Left ventricle myocardium inferior (tissue), 1 donor: ENCODE measurements at places on chromosomes 4 and X.

DNA sequence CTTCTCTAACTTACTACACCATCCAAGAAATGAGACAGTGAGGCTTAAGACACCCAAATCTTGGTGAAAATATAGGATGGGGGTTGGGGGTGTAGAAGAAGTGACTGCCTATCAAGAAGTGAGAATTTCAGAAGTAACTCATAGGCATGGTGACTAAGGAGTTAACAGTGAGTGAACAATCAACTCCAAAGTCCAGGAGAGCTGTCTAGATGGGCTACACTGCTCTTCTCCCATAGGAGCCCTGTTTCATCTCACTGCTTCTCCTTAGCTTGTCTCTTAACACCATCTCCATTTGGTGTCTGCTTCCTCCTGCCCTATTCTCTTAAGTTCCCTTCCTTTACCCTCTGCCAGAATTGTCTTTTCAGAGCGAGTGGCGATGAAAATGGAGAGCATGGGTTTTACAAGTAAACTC is 22.7 kb downstream of the FABP2 start:
- H3K4me1 ChIP-seq = peaks cover 68% of the 10 kb centered on the region
- peak overlapping the region; percentile 90 for H3K4me3 ChIP-seq
- peak overlapping the region; percentile 98 for H3K27ac ChIP-seq
- peaks cover 39% of the 10 kb centered on the region for H3K36me3 ChIP-seq
- H3K27me3 ChIP-seq = no peaks in the 10 kb centered on the region

GRCh38 chr4:5632066-5632440 is 76.3 kb downstream of the EVC2 start:
- DNase-seq = no peak
- no peak overlapping the region for H3K4me3 ChIP-seq
- H3K4me1 ChIP-seq = peaks cover 6% of the 10 kb centered on the region
- H3K27ac ChIP-seq = no peak overlapping the region
- no peaks in the 10 kb centered on the region for H3K27me3 ChIP-seq

GRCh38 chr4:81196126-81196650 is 18.8 kb downstream of the PRKG2 start:
- H3K4me1 ChIP-seq = no peaks in the 10 kb centered on the region
- no peak overlapping the region for H3K27ac ChIP-seq
- H3K4me3 ChIP-seq = no peak overlapping the region
- no peaks in the 10 kb centered on the region for H3K36me3 ChIP-seq

DNA sequence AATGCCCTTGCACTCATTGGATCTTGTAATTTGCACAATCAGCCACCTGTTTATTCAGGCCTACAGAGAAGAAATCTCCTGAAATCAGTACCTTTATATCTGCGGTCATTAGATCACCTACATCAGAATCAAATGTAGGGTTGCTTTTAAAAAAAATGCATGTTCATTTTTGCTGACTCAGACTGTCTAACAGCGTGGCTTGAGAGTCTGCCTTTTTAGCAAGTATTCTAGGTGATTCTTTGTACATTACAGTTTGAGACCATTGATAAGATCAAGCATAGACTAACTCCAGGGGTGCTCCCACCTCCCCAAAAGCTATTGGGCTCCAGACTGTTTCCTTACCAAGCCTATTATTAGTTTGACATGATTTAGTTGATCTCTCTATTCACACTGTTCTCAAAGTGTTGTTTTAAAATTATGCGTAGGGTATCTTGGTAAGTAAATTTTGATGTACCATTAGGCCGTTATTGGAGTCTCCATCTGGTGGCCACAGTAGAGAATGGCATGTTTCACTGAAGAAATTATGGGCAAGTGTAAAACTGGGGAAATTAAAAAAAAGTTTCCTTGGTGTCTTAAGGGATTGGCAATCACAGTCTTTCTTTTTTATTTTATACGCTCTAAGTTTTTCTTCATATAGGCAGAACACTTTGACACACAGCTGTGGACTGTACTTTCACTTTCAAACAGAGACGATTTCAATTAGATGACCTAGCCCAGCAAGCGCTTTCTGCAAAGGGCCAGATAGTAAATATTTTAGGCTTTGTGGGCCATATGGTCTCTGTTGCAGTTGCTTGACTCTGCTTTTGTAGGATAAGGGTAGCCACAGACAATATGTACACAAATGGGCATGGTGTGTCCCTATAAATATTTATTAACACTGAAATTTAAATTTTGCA is 33.7 kb upstream of the MSL3 start:
- no peaks in the 10 kb centered on the region for H3K27me3 ChIP-seq
- no peak for DNase-seq
- H3K36me3 ChIP-seq = no peaks in the 10 kb centered on the region
- no peak overlapping the region for H3K4me3 ChIP-seq
- no peak overlapping the region for H3K27ac ChIP-seq

GRCh38 chr4:159420162-159421057 is 317.5 kb downstream of the RAPGEF2 start:
- H3K4me3 ChIP-seq = no peak overlapping the region
- H3K27ac ChIP-seq = no peak overlapping the region
- no peaks in the 10 kb centered on the region for H3K27me3 ChIP-seq
- no peak for DNase-seq
- peaks cover 5% of the 10 kb centered on the region for H3K36me3 ChIP-seq

DNA sequence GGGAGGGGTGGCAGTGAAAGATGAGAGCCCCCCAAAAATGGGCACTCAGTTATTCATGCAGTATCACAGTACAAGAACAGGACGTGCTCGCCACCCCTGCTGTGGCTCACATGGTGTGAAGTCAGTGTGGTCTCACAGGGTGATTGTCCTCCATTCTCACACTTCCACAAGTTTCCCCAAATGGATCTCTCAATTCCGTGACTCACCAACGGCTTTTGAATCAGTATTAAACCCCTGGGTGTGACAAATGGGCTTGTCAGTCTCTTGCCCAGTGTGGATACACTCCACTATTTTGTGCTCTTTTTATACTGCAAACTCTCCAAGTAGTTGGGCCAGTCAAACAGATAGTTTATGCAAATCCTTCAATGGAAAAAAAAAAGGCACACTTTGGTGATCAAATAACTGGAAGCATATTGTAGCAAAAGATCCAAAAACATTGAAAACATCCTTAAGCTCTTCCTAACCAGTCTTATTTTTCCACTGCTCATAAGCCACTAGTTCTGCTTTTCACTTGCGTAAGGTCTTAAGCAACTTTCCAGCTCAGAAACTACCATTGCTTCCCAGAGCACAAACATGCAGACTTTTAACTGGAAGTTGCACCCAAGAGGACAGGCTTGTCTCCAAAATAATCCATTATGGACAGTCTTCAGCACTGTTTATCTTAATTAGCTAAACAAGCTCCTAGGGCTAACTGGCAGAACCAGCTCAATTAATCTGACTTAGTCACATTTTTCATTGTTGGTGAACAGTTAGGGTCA is 365.7 kb downstream of the PPP3CA start:
- no peak overlapping the region for H3K4me3 ChIP-seq
- no peaks in the 10 kb centered on the region for H3K27me3 ChIP-seq
- no peak overlapping the region for H3K27ac ChIP-seq
- H3K4me1 ChIP-seq = peaks cover 31% of the 10 kb centered on the region
- no peaks in the 10 kb centered on the region for H3K36me3 ChIP-seq
- DNase-seq = no peak

- H3K4me3 ChIP-seq = peak overlapping the region; percentile 74
- no peaks in the 10 kb centered on the region for H3K27me3 ChIP-seq
- H3K27ac ChIP-seq = peak overlapping the region; percentile 97
Observed at GRCh38 chrX:40175511-40176350, 78.0 kb upstream of the BCOR start.

DNA sequence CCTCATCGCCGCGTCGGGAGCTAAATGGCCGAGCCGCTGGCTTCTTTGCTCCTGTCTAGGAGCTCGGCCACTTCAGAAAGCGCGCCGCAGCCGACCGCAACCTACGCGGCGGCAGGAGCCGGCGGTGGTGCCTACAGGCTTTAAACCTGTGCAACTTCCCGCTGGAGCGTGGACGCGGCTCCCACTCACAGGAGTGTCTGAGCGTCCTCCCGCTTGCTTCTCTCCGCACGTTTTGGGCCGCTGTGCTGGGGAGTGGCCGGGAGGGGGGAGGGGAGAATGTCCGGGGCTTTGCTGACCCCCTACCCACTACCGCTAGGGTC is 1.0 kb downstream of the NHSL2 start:
- peaks cover 8% of the 10 kb centered on the region for H3K4me1 ChIP-seq
- H3K36me3 ChIP-seq = no peaks in the 10 kb centered on the region
- H3K27me3 ChIP-seq = peaks cover 46% of the 10 kb centered on the region
- DNase-seq = no peak

DNA sequence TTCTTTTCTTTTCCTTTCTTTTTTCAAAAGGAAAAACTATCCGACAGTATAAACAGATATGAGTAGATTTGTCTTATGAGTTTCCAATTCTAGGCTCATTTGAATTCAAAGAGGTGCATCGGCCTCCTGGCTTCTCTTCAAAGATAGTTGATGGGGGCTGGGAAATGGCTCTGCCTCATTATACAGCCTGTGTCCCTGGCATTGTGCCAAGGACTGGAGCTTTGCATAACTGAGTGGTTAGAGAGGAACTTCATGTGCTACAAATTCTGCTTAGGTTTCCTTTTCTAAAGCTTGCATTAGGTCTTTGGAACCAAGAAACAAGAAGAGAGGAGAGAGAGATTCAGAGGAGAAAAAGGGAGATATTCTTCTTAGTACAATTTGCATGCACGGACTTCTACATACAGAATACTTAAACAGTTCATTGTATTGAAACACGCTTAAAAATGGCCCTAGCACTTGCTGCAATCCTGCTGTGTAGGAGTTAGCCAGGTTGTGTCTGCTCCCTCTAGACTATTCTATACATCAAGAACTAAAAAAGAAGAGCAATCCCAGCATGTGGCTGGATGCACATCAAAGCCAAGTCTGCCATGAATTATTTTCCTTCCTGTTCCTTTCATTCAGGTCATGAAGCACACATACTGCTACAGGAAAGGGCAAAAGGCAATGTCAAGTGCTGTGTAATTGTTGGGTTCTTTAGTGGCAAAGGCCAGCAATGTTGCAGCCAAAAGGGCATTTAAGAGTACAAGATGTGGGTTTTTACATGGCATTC is 70.9 kb downstream of the INTS12 start:
- H3K27ac ChIP-seq = peak overlapping the region; percentile 50
- peaks cover 56% of the 10 kb centered on the region for H3K4me1 ChIP-seq
- H3K4me3 ChIP-seq = no peak overlapping the region
- no peaks in the 10 kb centered on the region for H3K36me3 ChIP-seq
- peak; percentile 74 for DNase-seq
- H3K27me3 ChIP-seq = no peaks in the 10 kb centered on the region
